Hepatic stellate cell (primary cell): ENCODE measurements at places on chromosomes 13 and 19.
A peak's percentile ranks its signal among the peaks of the same experiment; 100 is the strongest.

DNA sequence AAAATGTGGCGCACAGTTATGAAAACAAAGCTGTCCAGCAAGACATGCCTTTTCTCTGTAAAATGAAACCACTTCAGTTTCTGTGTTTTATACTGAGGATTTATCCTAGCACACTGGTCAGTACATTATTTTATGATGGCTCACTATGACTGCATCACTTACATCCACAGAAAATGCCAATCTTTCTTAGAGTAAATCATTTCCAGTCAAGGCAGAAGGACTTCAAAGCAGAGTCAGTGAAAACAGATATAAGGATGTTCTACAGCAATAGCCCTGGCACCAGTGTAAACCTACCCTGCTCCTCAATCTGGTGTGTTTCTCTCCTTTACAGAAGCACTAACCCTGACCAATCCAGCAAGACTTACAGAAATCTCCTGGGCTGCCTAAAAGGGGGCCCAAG is 473.5 kb downstream of the GPC6 start:
- no peak for DNase-seq

DNA sequence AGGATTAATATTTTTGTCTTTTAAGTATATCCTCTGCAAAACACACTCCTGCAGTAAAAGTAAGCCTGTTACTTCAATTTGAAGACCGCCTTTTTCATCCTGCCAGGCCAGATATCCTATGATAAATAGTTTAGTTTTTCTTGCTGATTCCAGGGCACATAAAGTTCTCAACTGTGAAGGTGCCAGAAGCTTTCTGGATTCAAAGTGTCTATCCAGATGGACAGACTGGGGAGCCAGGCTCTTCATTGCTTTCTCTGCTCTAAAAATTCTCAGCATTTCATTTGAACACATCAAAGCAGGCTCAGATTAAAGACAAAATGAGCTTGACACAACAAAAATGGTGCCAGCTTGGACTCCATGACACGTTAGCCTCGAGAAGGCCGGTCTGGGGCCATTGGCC is 53.6 kb upstream of the UBL3 start:
- DNase-seq, result no peak

DNA sequence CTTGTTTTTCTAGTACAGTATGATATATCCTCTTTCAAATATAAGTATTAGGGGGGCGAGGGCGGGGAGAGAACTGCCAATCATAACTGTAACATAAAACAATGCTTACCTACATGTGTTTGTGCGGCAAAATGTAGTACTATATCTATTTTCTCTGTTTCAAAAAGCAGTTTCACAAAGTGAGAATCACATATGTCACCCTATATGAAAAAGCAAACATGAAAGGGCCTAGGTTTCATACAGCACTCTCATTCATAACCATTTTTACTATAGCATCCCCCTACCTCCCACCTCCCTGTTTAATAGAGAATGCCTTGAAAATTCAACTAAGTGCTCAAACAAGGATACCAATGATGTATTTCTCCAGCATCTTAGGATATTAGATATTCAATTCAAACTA is 5.2 kb downstream of the TGDS start:
- no peak for DNase-seq

- no peak for DNase-seq
These were observed 17.4 kb downstream of the CHST8 start for GRCh38 chr19:33639035-33639681.

DNA sequence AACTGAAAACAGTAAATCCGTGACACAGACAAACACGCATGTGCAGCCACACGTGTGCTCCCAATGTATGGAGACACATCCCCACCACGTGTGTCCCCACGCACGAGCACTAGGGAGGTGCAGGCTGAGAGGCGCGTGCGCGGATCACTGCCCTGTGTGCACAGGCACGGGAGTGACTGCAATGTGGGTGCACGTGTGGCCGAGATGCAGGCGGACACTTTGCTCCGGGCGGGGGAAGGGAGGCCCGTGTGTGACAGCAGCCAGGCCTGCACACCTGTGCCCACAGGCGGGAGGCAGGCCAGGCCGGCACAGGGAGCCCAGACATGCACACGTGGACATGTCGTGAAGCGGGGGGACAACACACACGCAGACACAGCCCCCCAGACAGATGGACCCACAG is 77.0 kb downstream of the PTPRS start:
- no peak for DNase-seq

- peak; percentile 99 for DNase-seq
These were observed 15.9 kb downstream of the TICAM1 start for GRCh38 chr19:4815426-4816201.

- DNase-seq, result peak; percentile 70
These were observed 27.1 kb downstream of the ONECUT3 start for GRCh38 chr19:1780272-1780958.

- DNase-seq, result peak; percentile 95
These were observed 19.8 kb downstream of the PROZ start for GRCh38 chr13:113178070-113178895.

GRCh38 chr13:60538566-60538965 is 141.5 kb downstream of the TDRD3 start:
- DNase-seq, result no peak

DNA sequence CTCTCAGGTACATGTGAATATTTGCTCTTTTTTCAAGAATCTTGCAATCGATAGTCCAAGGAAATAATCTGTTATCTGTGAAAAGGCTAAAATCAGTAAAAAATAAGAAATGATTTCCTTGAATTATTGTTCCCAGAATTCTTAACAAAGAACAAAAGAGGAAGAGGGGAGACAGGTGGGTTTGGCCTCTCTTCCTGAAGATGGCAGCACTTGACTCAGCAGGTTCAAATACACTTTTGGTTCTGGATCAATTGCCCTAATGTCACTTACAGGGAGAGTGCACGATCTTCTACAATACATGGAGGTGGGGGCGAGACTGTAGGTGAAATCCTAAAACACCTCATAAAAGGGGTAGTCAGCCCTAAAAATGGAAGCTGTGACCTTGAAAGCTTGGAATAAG is 358.7 kb downstream of the IRS2 start:
- DNase-seq, result no peak

- no peak for DNase-seq
These were observed 35.3 kb upstream of the MYO16 start for GRCh38 chr13:108594153-108594552.

- DNase-seq, result no peak
These were observed 1713.2 kb upstream of the SLC10A2 start for GRCh38 chr13:104779311-104779993.

GRCh38 chr13:113783200-113783881 is 24.3 kb downstream of the TMEM255B start:
- no peak for DNase-seq

DNA sequence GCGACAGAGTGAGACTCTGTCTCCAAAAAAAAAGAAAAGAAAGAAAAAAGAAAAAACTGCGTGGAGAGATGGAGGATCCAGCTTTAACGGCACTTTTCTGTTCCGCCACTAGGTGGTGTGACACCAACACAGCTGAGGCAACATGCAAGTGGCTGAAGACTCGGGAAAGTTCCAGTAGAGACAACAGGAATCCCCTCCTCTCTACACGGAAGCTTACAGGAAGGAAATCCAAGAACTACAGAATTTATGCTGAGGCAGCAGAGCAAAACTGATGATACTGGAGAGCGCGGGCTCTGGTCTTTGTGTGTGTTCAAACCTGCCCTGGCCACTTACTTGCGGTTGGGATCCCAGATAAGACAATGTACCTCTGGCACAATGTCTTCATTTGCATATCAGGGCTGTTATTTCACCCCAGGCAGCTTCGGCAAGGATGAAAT is 9.9 kb downstream of the RANBP3 start:
- peak; percentile 86 for DNase-seq

DNA sequence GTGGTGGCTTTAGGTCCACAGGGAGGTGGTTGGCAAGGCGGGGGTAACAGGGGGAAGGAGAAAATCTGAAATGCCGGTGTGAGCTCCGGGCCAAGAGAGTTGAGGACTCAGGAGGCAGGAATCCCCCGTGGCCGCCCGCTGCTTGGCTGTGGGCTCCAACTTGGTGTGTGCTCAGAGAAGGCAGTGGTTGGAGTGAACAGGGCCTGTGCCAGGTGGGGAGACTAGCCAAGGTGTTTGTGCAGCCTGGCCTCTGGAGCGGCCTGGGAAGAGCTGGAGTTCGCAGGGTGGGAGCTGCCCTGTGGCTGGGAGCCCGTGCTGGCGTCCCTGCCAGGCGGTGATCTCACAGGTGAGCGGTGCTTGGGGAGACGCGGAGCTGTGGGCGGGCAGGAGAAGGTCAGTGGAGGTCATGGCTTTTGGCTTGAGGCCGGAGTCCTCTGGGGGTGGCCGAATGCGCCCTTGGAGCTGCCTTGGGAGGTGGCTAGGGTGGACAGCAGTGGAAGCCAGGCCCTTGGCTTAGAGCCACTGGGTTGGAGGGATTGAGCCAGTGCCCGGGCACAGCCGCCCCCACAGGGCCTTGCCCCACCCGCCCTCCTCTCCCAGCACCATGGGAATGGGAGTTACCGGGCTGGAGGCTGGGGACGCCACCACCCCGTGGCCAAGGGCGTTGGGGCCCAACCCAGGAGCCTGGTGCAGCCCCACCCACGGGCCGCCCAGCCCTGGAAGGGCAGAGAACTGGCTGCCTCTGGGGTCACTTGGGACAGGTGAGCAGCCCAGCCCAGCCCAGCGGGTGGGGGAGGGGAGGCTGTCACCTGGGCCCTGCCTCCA is 7.1 kb upstream of the CIRBP start:
- DNase-seq, result no peak

DNA sequence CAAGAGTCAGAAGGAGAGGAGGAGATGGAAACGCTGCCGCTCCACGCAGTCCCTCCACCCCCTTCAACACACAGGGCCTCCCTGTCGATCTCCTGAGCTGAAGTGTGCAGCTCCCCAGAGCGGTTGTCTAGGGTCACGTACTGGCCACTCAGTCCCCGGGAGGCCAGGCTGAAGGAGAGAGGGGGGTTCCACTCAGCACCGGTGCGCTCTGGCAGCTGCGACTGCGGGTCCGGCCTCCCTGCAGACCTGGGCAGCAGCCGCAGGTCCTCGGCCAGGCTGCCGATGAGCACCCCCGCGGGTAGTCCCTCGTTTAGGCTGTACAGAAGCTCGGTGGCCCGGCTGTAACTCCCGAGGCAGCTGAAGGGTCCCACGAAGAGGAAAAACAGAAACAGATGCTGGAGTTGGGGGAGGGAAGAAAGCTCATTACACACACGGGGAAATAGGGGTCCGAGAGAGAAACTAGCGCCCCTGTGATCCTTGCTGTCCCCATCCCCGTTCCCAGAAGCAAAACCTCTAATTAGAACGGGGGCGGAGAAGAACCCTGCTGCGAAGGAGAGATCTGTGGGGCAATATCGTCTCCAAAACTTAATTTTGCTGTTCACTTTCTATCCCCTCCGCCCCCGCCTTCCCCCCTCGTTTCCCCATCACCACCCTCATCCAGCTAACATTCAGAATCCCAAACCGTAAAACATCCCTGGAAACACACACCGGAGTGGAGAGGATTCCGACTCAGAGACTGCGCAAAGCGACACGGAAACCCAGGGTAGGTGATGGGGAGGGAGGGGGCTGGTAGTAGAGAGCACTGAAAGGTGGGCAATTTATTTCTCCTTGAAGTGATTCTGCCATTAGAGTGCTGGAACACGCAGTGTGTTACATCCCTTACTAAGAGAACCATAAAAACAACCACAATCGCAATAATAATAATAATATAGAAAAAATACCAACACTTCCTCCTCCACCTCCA is 1.8 kb downstream of the PCDH20 start:
- no peak for DNase-seq

DNA sequence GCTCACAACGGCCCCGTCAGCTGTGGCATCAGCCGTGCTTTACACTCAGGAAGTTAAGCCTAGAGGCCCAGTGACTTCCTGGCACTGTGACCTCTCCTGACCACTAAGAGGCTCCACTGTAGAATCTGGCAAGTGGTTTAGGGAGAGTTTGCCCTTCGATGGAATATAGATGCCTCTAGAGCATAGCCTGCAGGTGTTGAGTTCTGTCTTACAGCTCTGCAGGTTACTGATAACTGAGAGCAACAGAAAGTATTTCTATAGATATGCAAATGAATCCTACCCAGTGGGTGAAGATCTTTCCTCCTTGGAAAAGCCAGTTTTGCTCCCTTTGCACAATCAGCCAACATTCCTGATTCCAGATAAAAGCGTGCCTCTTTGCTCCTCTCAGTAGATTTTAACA is 35.8 kb downstream of the ATP12A start:
- DNase-seq, result no peak

- DNase-seq, result peak; percentile 81
These were observed 11.2 kb upstream of the LYPD3 start for GRCh38 chr19:43476606-43477005.

DNA sequence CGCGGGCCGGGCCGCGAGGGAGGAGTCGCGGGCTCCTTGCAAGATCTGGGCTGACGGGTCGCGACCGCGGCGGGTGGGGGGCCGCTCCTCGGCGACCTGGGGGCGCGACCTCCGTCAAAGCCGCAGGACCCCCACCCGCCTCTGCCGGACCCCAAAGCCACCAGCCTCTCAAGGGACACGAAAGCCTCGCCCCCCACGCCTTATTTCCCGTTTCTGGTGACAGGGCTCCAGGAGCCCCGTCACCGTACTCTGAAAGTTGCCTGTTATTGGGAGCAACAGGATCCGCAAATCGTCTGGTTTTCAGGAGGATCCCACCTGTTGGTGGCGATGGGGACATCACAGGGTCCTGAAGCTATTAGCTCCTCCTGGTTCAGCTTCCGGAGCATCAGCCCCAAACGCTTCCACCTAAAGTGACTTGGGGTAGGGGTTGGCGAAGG is 530 bp downstream of the MAU2 start:
- DNase-seq, result peak; percentile 45

DNA sequence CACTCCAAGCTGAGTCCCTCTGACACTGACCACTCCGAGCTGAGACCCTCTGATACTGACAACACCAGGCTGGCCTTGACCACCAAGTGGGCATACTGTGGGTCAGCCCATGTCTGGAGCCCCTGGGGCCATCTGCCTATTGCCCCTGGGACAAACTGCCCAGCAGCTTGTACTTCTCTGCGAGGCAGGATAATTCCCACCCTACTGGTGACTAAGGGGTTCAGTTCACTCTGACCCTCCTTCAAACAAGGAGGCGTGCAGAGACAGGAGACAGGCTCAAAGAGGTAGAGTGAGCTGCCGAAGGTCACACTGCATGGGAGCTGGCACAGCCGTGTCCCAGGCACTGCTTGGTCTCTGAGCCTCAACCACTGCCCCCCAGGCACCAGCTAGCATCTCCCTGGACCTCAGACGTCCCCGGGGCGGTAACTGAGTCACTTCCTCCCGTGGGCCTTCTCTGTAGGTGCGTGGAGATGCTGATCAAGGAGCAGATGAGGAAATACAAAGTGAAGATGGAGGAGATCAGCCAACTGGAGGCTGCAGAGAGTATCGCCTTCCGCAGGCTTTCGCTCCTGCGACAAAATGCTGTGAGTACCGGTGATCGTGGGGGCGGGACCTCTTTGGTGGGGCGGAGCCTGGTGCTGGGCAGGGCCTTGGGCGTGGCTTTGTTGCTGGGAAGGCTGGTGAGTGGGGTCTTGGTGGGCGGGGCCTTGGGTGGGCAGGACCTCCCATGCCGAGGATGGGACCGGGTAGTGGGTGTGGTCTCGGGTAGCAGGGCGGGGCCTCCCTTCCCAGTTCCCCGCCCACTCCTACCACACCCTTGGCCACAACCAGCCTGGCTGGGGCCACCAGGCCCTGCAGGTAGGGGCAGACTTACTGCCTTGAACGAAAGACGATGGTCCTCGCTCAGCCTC is 5.8 kb upstream of the USE1 start:
- no peak for DNase-seq
